ENCODE measurements at places on chromosomes 16 and 17. TPM values are rescaled to one million over a fixed set of nuclear protein-coding genes. Genes with fewer than 3 reads are reported as not detected.

Gene HBA1
- 7.9 TPM for total RNA-seq

Gene CLDN9
- not detected for total RNA-seq

Gene DNAI2
- not detected for total RNA-seq

Gene GRIN2A
- total RNA-seq: not detected

Gene AGRP
- total RNA-seq: not detected

Gene ITGA2B
- total RNA-seq: 0.68 TPM

Gene CES5A
- not detected for total RNA-seq

Gene GPRC5C
- total RNA-seq: 13.0 TPM

Gene SNX20
- total RNA-seq: 0.76 TPM

Gene SCGB1C2
- not detected for total RNA-seq

Gene NPIPB2
- total RNA-seq: 6.3 TPM

DNA sequence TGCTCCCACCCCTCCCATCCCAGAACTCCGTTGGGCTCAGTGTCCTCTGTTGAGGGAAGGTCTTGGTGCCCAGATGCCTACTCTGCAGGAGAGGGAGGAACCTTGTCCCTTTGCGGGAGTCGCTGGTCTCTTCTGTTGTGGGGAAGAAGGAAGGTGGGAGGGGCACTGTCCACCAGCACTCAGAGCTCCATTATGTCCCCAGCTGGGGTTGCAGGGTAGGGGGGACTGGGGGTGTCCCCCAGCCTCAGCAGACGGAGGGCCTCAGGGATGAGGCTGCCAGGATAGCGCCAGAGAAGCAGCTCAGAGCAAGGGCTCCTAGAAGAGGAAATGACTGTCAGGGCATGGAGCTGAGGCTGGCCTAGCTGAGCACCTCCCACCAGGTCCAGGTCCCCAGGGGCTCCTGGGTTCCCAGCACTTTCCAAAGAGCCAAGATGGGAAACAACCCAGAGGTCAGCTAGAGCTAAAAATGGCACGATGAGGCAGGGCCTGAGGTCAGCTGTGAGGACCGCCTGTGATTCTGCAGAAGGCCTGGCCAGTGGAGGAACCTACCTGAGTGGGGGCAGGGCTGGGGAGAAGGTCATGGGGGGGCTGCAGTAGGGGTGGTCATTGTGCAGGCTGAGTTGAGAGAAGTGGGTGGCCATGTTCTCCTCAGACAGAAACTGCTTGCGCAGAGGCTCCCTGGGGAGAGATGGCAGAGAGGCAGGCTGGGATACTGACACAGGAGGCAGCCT lies 893 bp downstream of the HCFC1R1 start:
- no peak for ATAC-seq

- peak; percentile 78 for ATAC-seq
Observed at GRCh38 chr17:46163316-46163715, 29.9 kb downstream of the KANSL1 start.

- ATAC-seq: peak; percentile 64
Observed at GRCh38 chr17:40307001-40307730, 1.8 kb upstream of the RARA start.

DNA sequence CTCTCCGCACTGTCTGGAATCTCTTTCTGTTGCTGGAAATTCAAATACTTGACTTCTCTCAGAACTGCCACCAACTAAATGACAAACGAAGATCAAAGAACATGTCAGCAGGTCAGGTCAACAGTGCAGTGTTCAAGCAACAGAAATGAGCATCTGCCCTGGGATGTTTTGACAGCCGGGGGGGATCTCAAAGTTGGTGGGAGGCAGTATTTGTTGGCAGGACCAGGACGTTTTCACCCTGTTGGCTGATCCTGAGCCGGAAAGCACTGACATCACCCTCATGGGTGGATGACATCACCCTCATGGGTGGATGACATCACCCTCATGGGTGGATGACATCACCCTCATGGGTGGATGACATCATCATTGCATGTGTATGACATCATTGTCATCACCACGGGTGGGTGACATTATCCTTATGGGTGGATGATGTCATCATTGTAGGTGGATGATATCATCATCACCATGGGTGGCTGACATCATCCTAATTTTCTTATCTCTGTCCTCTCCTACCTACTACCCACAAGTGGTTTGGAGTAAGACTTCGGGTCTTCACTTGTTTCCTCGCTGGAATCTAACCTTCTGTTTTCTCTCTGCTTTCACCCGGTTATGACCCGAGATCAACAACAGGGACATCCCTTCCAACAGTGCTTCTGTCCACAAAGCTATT lies 18.9 kb downstream of the DNAH17 start:
- ATAC-seq: no peak

DNA sequence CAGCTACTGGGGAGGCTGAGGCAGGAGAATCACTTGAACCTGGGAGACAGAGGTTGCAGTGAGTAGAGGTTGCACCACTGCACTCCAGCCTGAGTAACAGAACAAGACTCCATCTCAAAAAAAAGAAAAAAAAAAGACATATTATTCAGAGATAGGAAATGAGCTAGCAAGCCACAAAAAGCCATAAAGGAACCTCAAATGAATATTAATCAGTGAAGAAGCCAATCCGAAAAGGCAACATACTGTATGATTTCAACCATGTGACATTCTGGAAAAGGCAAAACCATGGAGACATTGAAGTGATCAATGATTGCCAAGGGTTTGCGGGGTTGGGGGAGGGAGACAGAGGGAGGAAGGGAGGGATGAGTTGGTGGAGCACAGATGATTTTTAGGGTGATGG lies 8.4 kb upstream of the EXOC7 start:
- no peak for ATAC-seq

DNA sequence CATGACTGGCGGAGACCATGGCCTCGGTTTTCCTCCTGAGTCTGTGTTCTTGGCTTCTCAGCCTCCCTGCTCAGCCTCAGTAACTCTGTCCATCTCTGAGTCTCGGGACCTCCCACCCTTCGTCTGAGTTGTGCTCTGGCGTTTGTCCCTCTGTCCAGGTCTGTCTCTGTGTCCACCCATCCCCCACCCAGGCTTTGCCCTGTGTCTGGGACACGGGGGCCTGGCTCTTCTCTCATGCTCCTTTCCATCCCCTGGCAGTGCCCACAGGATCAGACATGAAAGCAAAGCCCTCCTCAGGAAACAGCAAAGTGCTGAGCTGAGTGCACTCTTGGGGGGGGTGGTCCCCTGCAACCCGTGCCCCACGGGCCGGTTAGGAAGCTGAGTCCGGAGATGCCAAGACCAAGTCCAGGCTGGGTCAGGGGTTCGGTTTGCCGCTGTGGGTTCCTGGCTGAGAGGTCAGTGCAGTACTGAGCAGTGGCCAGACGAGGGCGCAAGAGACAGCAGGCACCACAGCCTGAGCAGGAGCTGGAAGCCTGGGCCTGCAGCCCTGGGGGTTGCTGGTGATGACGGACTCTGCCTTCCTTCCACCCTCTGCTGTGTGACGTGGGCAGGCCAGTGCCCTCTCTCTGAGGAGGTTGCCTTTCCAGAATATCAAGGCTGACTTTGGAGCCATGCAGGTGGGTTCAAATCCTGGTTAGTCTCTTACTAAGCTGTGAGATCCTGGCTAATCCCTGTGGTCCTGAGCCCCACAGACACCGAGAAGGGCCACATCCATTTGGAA lies 2.5 kb downstream of the P2RX1 start:
- ATAC-seq: peak; percentile 83

GRCh38 chr16:58464047-58464915 lies 35.7 kb upstream of the NDRG4 start:
- ATAC-seq: peak; percentile 28

GRCh38 chr17:35799942-35800341 lies 4.5 kb upstream of the MMP28 start:
- peak; percentile 28 for ATAC-seq

DNA sequence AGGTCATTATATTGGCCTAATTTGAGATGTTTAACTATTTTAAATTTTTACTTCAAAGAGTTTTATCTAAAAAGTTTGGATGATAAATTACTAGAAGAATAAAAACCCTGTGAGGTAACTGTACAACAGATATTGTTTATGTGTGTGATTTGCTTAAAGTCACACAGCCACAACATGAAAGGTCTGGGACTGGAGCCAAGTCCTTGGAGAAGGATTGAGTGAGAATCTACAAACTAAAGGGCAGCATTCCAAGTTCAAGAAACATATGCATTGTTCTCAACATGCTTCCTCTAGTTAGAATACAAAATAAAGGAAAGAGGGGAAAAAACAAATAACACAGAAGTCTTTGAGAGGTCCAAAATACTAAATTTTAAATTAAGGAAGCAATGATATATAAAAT lies 131.5 kb upstream of the MON1B start:
- no peak for ATAC-seq

- peak; percentile 31 for ATAC-seq
Observed at GRCh38 chr17:43020789-43021740, 1.1 kb downstream of the VAT1 start.

DNA sequence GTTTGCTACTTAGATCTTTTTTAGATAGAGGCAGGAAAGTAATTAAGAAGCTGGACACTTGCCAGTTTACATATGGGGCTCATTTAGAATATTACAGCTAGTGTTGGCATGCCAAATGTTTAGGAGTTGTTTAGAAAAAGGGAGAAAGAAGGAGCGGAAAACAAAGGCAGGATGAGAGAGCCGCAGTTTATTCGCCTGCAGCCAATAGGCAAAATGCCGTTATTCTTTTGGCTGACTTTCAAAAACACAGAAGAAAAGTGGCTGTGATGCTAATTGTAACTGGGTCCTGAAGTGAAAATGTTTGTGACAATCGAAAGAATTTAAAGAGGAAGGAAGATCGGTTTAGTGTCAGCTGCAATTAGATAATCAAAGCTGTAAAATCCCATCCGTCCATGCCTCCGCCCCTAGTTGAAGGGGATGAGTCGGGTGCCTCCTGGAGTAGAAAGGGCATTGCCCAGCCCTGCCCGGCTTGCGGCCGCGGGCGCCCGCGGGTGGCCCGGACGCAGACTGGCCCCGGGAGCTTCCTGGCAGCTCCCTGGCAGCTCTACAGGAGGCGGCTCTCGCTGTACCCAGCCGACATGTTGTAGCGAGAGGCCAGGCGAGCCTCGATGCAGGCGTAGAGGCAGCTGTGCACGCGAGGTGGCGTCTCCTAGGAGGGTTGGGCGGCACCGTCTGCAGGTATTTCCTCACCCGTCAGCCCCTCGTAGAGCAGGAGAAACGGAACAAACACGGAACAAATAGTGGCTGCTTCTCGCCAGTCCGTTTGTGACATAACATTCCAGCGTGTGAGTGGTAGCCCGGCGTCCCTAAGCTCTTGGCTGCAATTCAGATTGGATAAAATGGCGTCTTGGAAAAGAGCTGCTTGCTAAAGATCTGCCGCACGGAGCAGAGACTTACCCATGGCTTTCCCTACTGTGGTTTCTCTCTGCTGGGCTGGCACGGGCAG lies 82.2 kb downstream of the TNRC6C start:
- ATAC-seq: peak; percentile 77

GRCh38 chr17:51955245-51955644 lies 203.3 kb downstream of the CA10 start:
- no peak for ATAC-seq

- no peak for ATAC-seq
Observed at GRCh38 chr17:2090804-2091534, 36.1 kb downstream of the HIC1 start.

- ATAC-seq: no peak
Observed at GRCh38 chr16:88732172-88732960, 26.1 kb downstream of the CTU2 start.

GRCh38 chr17:53336281-53336680 lies 486.4 kb upstream of the KIF2B start:
- no peak for ATAC-seq

GRCh38 chr16:30372725-30373124 lies 1.9 kb upstream of the MYL11 start:
- ATAC-seq: no peak

- no peak for ATAC-seq
Observed at GRCh38 chr16:70661918-70662641, 15.7 kb downstream of the IL34 start.

DNA sequence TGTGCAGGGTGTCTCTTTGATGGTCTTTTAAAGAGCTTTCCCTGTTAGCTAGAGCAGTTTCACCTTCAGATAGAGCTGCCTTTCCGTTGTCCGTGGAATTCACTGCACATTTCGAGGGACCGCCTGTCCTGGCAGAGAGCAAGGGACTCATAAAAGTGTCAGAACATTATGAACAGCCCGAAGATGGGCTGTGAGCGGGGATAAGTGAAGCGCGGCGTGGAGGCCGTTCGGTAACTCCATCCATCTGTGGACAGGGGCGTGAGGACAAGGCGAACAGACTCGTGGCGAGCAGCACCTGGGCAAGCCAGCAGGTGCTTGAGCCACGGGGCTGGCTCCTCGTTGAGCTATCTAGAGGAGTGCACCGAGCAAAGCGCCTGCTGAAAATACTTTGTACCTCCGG lies 371.2 kb downstream of the MAF start:
- ATAC-seq: no peak

- ATAC-seq: no peak
Observed at GRCh38 chr17:10743316-10744009, 13.6 kb upstream of the TMEM220 start.

DNA sequence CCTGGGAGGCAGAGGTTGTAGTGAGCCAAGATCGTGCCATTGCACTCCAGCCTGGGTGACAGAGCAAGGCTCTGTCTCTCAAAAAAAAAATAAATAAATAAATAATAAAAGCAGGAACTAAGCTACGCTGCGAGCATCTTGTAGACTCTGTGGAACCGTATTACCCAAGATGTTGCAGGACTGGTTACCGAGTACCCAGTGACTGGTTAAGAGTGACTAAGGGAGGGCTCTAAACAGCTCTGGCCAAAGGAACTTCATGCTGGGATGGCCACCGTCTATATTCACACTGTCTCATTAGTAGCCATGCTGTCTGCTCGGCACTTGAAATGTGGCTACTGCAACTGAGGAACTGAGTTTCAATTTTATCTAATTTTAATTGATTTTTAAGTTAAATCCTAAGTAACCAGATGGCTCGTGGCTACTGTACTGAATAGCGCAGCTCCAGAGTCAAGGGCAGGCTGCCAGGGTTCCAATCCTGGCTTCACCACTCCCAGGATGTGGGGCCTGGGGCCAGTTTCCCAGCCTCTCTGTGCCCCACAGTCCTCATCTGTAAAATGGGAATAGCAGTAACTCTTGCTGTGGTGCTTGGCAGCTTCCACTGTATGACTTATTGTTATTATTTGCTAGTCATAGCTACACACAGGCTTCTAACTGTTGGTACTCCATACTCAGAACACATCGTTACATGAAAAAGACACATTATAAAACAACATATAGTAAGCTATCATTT lies 3.0 kb downstream of the NTAN1 start:
- ATAC-seq: peak; percentile 72

GRCh38 chr16:47567321-47567720 lies 106.2 kb downstream of the PHKB start:
- ATAC-seq: no peak

GRCh38 chr16:10569621-10570020 lies 10.8 kb downstream of the EMP2 start:
- no peak for ATAC-seq

DNA sequence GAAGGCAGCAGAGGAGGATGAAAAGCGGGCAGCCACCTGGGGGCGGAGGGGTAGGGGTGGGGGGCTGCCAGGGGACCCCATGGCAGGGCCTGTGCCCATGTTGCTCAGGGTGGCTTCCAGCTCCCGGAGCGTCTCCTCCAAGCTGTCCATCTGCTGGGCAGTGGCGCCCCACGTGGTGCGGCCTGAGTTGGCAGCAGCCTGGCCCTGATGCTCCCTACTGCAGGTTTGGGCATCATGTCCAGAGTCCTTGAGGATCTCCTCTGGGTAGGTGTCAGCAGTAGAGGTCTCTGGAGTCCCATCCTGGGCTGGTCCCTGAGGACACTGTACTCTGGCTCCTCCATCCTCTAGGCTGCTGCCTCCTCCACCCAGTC lies 60.9 kb downstream of the SRCIN1 start:
- ATAC-seq: no peak

Data from esophagus mucosa (tissue), 1 donor.